CD8-positive, alpha-beta memory T cell (primary cell): ENCODE measurements at places on chromosomes 2 and 18. TPM values are rescaled to one million over a fixed set of nuclear protein-coding genes. Genes with fewer than 3 reads are reported as not detected.

CCBE1 gene
- total RNA-seq, result not detected

NGEF gene
- 0.38 TPM for total RNA-seq

KATNAL2 gene
- 0.82 TPM for total RNA-seq

FOXD4L1 gene
- 0.18 TPM for total RNA-seq

FEV gene
- total RNA-seq, result not detected

ANKRD62 gene
- total RNA-seq, result not detected

- DNase-seq, result no peak
These were observed 734.5 kb upstream of the ACVR2A start for GRCh38 chr2:147110317-147110716.

- no peak for DNase-seq
These were observed 20.1 kb downstream of the GPR35 start for GRCh38 chr2:240645346-240645745.

- no peak for DNase-seq
These were observed 265.5 kb upstream of the KCNJ3 start for GRCh38 chr2:154433010-154433409.

DNA sequence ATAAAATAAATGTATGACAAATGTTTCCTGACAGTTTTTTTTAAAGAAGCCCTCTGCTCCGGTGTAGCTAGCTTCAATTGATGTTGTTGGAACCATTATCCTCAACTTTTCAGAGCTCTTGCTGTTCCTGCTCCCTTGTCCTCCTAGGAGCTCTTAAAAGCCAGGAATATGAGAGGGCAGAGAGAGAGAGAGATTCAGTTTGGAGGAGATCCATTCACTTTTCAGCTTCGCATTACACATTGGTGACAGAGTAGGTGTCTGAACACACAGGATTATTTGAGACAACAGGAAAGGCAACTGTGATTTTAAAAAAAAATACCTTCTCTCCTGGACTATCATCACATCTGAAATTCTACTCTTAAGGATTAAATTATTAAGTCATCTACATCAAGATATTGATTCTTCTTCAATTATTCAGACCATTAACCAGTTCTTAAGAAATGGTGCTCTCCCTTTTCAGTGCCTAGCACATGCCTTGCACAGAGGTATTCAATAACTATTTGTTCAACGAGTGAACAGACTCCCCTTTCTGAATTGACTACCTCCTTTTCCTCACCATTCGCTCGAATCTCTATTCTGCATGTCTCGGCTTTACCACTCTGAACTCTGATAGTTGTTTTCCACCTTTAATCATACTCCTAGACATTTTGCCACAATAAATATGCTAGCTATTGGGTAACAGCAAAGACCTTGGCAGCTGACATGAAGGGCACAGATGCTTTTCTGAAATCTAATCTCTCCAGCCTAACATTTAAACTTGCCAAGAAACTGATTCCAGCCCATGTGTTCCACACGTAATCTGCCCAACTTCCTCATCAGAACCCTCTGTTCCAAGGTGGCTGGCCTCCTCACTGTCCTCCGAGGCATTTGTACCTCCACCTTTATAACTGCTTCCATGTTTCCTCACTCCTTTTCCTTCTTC is 28.6 kb upstream of the SLC35F5 start:
- no peak for DNase-seq

- no peak for DNase-seq
These were observed 278.8 kb downstream of the DCDC2C start for GRCh38 chr2:3982160-3982559.

GRCh38 chr2:223841436-223842190 is 4.2 kb upstream of the AP1S3 start:
- no peak for DNase-seq

DNA sequence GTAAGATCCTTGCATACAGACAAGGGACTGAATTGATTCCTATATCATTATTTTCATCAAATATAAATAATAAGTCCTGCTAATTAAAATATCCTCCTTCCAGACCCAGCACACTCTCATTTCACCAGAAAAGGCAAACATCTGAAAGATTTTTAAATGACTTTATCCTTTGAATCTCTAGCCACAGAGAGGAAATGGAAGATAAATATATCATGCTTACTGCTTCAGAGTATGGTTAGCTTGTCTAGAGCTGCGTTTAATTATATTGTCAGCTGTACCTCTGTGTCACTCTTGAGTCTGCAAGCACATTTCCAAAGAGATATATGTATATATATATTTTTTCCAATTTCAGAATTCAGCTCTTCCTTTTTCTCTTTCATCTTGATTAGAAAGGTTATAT is 232.7 kb downstream of the TRIB2 start:
- no peak for DNase-seq

GRCh38 chr2:6824962-6825361 is 40.7 kb downstream of the CMPK2 start:
- no peak for DNase-seq
